Mesendoderm (in vitro differentiated cells): ENCODE measurements at places on chromosomes 16 and 17.

DNA sequence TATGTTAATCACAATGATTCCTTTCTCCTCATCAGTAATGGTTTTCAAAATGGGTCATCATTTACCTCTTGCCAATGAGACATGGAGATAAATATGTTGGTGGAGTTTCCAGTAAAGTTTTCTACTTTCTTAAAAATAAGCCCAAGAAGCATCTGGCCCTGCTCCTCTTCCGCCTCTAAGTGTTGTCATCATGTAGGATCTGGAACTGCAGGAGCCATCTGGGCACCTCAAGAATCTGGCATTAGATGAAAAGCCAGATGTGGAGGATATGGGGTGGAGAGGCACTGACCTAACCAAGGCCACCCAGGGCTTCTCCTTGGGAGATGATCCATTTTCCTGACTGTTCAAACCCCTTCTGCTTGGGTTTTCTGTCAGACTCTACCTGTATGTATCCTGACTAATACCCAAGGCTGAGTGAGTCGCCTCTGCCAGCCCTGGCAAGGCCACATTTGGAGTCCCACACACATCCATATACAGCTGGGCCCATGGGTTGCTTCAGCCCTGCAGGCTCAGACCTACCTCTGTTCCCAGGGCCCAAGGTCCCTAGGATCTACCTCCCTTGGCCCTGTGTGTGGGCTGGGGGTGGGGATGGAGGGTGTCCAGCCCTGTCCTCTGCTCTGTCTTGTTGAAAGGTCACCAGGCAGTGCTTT lies 24.6 kb downstream of the CCDC182 start:
- DNase-seq = no peak

DNA sequence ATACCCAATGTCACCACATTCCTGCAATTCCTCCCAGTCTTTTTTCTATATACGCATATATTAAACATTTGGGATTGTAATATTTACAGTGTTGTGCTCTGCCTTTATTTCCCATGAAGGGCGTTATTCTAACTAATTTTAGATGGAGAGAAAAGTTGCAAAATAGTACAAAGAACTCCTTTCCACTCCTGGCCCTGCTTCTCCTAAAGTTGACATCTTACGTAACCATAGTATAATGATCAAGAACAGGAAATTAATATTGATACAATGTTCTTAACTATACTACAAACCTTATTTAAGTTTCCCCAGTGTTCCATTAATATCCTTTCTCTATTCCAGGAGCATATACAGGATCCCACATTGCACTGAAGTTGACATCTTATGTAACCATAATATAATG lies 46.3 kb downstream of the TK2 start:
- DNase-seq = no peak

- peak; percentile 97 for DNase-seq
Measured at GRCh38 chr16:3443108-3444031, at the start of the genes NAA60 and ZNF597. Gene NAA60, plus strand, starts transcription at chr16:3443680. Its CDS starts 32,548 bp downstream, at chr16:3476228. Gene ZNF597, minus strand, starts transcription at chr16:3443504. Its CDS starts 351 bp downstream, at chr16:3443153.

DNA sequence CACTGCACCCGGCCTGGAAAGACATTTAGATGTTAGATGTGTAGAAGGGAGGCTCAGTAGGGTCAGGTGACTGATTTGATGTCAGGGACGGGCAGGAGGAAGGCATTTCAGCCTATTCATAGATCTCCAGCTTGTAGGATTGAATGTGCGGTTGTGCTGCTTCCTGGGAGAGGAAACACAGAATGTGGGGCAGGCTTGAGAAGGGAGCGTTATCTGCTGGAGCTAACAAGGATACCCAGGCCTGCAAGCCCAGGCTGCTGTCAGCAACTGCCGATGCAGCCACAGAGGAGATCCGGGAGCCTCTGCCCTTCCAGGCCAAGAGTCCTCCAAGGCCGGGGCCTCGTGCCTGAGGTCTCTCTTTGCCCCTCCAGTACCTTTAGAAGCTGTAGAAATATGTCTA lies 205.6 kb downstream of the SPECC1 start:
- DNase-seq = no peak

DNA sequence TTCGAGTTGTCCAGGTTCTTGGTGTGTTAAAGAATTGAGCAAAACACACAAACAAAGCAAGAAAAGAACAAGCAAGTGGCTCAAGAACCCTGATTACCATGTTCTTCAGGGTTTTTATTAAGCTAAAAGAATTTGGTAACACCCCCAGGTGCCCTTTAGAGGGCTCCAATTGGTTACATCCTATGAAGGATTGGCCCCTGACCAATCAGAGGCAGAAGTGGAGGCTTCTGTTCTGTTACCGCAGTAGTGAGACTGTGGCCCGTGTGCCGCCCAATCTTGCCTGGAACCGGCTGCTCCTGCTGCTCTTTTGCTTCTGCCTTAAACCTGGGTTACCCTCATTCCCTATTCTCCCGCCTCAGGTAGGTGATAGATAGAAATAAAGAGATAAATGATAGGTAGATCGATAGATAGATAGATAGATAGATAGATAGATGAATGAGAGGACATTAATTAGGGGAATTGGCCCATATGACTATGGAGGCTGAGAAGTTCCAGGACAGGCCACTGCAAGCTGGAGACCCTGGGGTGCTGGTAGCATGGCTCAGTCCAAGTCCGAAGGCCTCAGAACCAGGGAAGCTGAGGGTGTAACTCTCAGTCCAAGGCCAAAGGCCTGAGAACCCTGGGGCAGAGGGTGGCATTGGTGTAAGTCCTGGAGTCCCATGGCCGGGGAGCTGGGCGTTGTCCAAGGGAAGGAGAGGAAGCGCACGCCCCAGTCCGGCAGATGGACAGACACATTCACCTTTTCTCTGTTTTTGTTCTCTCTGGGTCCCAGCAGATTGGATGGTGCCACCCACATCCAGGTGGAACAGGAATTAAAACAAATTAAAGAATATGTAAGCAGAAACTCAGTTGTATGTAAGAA lies 3.5 kb upstream of the CA5A start:
- DNase-seq = peak; percentile 43

DNA sequence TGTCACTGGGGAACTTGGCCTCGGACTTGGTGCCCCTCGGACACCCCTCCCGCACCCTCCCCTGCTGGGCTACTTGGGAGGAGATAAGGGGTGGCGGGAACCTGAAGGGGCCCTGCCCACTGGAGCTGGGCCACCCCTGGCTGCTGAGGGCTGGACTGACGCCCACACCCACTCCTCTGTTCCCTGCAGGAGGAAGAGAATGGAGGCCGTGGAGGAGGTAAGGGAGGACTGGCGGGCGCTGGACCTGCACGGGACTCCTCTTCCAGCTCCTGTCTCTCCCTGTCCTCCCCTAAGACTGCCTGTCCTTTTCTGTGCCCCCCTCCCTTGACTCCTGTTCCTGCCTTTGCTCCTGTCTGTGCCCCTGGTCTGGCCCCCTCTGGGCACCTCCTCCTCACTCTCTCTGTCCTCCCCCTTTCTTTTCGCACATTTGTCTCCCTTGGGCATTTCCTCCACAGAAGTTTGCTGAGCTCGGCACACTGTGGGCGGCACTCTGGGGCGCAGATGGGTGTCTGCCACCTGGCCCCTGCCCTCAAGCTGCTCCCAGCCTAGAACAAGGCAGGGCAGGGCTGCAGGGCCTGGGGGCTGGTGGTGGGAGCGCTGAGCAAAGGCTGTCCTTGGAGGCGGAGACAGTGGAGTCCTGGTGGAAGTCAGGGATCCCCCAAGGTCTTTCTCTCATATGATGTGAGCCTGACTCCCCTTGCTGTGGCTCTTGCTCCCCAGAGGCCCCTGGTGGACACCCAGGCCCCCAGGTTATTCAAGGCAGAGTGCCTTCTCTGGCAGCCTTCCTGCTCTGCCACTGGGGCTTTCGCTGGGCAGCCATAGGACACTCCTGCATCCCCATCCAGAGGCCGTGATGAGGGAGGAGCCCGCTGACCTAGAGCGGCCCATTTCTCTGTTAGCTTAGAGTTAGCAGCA lies 32.7 kb downstream of the ARHGAP23 start:
- no peak for DNase-seq

DNA sequence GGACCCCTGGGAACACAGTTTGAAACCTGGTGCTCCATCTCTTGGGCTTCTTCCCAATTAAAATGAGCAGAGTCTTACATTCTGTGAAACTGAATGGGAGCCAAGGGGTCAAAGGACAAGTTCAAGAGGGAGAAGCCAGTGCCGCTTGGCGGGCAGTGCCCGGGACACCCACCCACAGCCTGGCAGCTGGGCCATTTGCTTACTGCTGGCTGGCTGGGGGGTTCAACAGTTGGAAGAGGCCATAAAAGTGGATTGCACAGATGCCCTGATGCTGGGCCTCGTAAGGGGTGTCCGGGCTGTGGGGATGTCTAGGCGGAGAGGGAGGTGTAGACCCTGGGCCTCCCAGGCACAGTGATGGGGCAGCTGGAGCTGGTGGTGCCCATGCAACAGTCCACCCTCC lies 52.1 kb downstream of the CMIP start:
- DNase-seq = no peak

DNA sequence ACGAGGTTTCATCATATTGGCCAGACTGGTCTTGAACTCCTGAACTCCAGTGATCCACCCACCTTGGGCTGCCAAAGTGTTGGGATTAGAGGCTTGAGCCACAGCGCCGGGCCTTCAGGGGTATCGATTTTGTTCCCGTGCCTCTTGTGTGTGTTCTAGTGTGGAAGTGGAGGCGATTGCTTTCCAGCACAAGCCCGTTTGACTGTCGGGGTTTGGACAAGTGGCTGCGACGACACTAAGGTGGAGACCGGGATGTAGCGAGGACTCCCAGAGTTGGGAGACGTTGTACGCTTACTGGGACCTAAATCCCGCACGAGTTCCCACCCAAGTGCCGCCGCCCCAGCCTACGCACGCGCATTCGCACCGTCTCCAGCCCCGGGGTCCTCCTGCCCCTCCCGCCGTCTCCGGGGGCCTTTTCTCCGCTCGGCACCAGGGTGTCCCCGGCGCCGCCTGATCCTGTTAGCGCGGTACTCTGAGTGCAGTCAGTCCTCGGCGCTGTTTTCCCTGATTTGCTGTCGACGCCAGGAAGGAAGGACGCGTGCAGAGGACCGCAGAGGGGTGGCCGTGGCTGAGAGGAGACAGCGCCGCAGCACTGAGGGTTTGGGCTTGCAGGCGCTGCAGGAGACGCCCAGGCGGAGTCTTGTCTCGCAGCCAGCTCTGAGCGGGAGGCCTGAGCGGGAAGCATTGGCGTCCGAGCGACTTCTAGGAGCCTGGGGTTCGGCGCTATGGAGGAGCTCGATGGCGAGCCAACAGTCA lies at the start of gene NUP85:
Gene NUP85, plus strand, starts transcription at position 643 of the 756 bp plus-strand sequence. Its CDS starts 83 bp downstream, at position 726.
- peak; percentile 96 for DNase-seq

- no peak for DNase-seq
Measured at GRCh38 chr17:81516439-81516838, 3.8 kb upstream of the ACTG1 start.

GRCh38 chr17:71632328-71632727 lies 488.5 kb upstream of the SOX9 start:
- DNase-seq = no peak

DNA sequence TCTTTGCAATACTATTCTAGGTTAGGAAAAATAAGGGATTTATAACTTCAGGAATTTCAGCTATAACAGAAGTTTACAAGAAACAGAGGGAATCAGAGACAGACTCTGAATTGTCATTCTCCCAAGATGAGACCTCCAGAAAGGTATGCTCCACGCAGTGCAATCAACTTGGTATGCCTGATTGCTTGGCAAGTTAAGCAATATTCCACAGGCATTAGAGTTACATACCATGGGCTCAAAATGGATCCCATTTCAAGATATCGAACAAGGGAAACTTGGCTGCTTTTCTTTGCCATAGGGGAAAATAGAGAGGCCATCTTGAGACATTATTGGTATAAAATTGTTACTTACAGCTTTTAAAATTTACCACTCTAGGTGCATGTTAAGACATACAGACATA lies 615.6 kb upstream of the SOX9 start:
- peak; percentile 14 for DNase-seq

DNA sequence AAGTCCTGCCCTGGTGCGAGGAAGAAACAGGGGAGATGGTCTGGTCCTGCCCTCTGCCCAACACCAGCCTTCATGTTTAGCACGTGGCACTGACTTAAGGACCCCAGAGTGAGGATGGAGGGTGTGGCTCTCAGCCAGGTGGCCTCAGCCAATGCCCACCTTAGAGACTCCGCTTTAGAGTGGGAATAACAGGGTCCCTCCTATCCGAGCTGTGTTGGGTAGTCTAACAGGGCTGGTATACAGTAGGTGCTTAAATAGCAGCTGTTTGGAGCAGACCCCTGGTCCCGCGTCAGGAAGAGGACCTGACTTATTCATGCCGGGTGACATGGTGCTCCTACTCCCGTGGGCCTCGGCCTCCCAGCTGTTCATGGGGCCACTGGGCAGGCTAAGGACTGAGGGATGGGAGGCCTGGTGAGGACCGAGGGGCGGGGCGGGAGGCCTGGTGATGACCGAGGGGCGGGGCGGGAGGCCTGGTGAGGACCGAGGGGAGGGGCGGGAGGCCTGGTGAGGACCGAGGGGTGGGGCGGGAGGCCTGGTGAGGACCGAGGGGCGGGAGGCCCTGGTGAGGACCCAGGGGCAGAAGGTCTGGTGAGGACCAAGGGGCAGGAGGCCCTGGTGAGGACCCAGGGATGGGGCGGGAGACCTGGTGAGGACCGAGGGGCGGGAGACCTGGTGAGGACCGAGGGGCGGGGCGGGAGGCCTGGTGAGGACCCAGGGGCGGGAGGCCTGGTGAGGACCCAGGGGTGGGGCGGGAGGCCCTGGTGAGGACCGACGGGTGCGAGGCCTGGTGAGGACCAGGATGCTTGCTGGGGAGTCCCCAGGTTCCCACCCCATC lies 7.6 kb downstream of the ZFPM1 start:
- DNase-seq = no peak

DNA sequence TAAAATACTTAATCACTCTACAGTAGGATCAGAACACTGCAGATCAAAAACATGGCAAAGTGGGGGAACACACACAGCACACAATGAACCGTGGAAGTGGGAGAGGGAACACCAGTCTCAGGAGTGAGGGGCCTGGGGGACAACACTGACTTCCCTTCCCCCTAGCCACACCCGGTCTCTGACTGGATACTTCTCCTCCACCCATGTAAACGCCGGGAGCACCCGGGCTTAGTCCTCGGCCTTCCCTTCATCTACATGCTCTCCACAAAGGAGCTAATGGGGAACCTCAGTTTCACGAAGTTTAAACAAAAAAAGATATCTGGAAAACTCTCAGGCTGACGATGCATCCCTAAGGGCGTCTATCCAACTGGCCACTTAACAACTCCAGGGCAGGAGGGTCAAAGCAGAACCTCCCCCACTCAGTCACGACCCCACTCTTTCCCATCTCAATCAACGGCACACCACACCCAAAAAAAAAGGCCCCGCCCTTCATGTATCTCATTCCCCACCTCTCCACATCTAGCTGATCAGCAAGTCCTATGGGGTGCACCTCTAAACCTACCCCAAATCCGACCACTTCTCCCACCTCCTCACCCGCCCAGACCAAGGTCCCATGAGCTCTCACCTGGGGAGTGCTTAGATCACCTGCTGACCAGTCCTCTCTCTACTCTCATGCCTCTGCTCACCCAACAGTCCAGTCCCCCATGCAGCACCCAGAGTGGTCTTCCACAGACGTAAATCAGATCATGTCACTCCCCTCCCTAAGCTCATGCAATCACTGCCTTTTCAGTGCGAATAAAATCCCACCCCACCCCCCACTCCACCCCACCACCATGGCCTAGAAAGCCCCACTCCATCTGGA lies 7.4 kb downstream of the ZDHHC7 start:
- no peak for DNase-seq

DNA sequence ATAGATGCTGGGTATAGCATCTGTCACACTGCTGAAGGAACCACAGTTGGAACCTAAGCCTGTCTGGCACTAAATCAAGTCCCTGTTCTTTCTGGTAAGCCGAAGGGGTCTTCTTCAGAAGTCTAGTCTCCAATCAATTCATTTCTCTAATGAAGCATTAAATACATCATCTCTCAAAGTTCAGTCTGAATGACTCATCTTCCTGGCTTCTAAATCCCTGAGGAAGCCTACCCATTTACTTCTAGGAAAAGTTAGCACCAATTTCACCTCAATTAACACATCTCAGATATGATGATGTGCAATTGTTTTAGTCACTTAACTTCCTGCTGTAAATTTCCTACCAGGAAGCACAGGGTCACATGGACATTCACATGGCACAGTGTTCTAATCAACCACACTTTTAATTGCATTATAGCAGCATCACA lies 49.9 kb downstream of the TEX14 start:
- DNase-seq = no peak
